AG04450 (cell line): ENCODE measurements at places on chromosomes 4 and X.
A peak's percentile ranks its signal among the peaks of the same experiment; 100 is the strongest.

DNA sequence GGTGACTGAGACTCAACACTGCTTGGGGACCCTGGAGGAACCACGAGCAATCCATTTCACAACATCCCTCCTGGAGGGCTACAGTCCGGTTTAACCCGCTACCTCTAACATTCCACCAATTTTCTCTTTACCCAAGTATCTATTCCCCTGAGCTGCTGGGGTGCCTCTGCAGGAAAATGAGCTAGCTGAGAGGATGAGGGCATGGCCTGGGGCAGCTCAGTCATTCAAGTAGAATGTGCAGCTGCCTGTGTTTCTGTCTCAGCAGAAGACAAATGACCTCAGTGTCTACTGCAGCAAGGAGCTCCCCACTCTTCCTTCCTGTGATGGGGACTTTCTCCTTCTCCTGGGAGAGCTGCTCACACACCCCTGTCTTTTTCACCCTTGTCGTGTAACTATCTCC lies 120.8 kb downstream of the ZNF518B start:
- no peak for DNase-seq

DNA sequence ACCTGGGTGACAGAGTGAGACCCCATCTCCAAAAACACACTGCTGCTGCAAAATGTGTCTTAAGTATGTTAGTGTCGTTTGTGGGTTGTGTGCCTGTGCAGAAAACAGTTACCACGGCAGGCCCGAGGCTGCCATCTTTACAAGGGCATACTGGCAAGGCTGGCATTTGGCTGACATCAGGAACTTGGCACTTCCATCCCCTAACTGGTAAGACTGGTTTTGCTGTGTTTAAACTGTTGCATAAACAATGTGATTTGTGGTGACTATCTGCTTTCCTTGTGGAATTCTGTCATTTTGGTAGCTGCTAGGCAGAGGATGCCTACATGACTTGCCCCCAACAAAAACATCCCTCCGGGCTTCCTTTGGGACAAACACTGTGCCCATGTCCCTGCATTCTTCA lies 12.3 kb downstream of the LRP2BP start:
- no peak for DNase-seq

GRCh38 chr4:10891866-10892265 lies 207.3 kb upstream of the CLNK start:
- no peak for DNase-seq

GRCh38 chrX:65516756-65517155 lies 17.8 kb downstream of the LAS1L start:
- no peak for DNase-seq

DNA sequence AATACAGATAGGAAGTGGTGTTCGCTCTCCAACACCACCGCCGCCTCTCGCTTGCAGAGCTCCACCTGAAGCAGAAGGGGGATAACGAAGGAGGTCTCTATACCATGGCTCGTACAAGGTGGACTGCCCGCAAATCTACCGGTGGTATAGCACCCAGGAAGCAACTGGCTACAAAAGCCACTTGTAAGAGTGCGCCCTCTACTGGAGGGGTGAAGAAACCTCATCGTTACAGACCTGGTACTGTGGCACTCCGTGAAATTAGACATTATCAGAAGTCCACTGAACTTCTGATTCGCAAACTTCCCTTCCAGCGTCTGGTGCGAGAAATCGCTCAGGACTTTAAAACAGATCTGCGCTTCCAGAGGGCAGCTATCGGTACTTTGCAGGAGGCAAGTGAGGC lies 5.2 kb upstream of the BMP15 start:
- DNase-seq, result no peak

- DNase-seq, result no peak
Observed at GRCh38 chrX:112734290-112734689, 54.6 kb upstream of the LHFPL1 start.

GRCh38 chr4:8589823-8590545 lies 2.6 kb upstream of the CPZ start:
- no peak for DNase-seq

DNA sequence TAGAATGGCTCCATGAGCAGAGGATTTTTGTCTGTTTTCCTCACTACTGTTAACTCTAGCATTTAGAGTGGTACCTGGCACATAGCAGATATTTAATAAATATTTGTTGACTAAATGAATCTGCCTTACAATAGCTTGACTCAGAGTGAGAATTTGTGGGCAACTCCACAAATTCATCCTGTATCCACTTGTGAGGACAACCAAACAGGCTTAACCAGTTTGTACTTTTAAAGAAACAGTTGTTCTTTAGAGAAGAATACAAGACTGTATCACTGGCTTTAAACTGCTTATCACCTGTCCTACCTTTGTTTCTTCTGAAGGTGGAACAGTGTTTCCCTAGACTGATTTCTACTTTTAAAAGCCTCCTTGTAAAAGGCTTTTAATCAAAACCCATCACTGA lies 141.3 kb upstream of the SH3RF1 start:
- no peak for DNase-seq

GRCh38 chrX:38638952-38639529 lies 77.7 kb downstream of the TSPAN7 start:
- DNase-seq, result no peak

GRCh38 chr4:172686021-172686420 lies 482.6 kb upstream of the GALNT7 start:
- DNase-seq, result no peak

DNA sequence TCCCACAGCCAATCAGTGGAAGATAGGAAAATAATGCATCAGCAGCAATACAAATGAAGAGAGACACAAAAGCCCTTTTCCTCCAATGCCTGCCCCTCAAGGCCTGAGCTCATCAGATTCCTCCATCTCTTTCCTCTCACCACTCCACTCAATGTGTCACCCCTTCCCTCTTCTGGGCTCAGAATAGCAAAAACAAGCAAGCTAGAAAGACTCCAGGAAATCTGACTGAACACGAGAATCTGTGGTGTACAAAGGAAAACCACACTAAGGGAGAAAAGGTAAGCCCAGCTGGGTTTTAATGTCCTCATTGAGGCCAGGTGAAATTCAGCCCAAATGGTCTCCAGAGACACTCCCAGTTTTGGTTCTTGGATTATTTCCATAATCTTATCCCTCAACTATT lies 46.3 kb downstream of the ARHGEF9 start:
- no peak for DNase-seq

- DNase-seq, result no peak
Observed at GRCh38 chr4:156906325-156906724, 65.3 kb downstream of the PDGFC start.

DNA sequence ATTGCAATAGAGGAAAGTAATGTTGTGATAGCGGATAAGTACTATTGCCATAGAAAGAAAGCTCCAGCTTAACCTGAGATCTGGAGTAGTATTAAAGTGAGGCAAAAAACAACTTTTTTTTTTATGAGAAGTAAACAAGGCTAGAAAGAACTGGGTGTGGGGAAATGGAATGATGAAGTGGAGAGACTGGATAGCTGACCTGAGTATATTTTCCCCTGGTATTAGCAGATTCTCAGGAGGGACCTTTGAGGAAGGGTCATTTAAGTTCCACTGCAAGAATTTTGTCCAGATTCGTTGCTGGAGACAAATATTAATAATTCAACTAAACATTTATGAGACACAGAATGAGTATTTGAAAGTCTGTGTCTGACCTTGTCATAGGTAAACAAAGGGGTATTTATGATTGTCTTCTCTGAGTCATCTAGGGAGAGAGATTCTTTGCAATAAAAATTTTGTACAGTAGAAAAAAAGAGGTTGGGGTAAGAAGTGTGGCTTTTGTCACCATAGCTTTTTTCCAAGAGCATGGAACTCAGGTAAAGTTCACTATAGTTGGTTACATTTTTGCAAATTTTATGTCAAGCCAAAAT lies 2095.9 kb downstream of the ARAP2 start:
- DNase-seq, result no peak

GRCh38 chr4:25795566-25796454 lies 67.0 kb downstream of the SEL1L3 start:
- DNase-seq, result peak; percentile 32

GRCh38 chr4:149353241-149353640 lies 462.4 kb downstream of the IQCM start:
- DNase-seq, result no peak
